Natural killer cell (primary cell): ENCODE measurements at places on chromosomes 4 and X. TPM values are rescaled to one million over a fixed set of nuclear protein-coding genes. Genes with fewer than 3 reads are reported as not detected.

Gene NDUFA1
- 54.9 TPM for total RNA-seq

Gene GYPA
- not detected for total RNA-seq

Gene PNMA5
- total RNA-seq: not detected

Gene CT45A3
- total RNA-seq: not detected

Gene HAND2
- total RNA-seq: not detected

Gene GLOD5
- total RNA-seq: not detected
